ENCODE measurements at places on chromosomes 6 and 20.

- DNase-seq = peak; percentile 84
Measured at GRCh38 chr6:100726666-100727065, 154.5 kb downstream of the ASCC3 start.

GRCh38 chr6:54618572-54618971 lies 228.0 kb upstream of the FAM83B start:
- DNase-seq = peak; percentile 23

GRCh38 chr6:54403096-54403495 lies 94.9 kb downstream of the TINAG start:
- DNase-seq = no peak

GRCh38 chr20:57698116-57698866 lies 11.5 kb downstream of the PMEPA1 start:
- peak; percentile 99 for DNase-seq

DNA sequence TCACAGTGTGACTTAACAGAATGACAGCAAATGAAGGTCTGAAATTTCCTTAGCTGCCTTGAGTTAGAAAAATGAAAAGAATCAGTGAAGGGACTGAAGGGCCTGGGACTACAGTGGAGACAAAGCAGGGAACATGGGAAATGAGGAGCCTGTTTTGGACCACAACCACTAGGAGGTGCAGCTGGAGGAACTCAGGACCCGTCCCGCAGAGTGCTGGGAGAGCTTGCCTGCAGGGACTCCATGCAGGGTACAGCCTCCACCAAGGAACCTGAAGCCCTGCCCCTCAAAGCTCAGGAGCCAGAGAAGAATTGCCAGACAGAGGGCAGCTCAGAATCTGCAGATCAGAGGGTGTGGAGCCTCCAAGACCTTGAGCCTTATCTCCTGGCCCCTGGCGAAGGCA lies 50.7 kb downstream of the LRFN2 start:
- DNase-seq = peak; percentile 2

DNA sequence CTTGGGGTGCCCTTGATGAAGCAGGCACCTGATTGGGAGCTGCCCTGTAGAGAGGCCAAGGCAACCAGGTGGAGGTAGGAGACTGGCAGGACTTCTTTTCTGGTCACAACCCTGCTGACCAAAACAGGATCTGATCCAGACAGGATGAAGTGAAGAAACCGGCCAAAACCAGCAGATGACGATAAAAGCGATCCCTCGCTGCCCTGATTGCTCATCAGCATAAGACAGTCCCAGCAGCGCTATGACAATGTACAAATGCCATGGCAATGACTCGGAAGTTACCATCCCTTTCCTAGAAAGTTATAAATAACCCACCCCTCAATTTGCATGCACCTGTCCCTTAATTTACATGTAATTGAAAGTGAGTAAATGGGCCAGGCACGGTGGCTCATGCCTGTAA lies 88.4 kb upstream of the PDE10A start:
- DNase-seq = no peak

DNA sequence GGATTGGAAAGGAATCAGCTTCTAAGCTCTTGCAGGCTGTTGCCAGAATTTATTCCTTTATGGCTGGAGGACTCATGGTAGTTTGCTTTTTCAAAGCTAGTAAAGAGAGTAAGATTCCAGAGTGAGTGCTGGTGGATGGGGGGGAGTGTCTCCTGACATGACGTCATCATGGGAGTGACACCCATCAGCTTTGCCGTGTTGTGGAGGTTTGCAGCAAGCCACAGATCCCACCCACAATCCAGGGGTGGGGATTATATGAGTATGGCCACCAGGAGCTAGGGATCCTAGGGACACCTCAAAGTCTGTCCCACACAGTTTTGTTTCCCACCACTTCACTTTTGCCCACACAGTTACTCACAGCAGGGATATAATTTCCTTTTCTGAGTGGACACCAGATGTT lies 28.7 kb upstream of the PMEPA1 start:
- DNase-seq = peak; percentile 27

DNA sequence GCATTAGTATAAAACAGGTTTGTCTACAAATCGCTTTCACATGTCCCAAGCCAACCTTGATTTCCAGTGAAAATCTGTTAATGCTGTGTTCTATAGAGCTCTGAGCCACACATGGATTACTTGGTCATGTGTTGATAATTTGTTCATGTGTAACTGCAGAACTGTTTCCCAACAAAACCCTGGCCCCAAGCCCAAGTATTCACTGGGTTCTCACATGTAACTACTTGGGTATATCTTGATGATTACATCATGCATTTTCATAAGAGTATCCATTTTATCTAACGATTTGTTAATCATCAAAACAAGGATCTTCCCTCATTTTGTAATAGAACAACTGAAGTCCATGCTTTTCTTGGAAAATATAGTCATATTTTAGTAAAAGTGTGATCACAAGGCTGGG lies 657.6 kb downstream of the PRKN start:
- DNase-seq = no peak

DNA sequence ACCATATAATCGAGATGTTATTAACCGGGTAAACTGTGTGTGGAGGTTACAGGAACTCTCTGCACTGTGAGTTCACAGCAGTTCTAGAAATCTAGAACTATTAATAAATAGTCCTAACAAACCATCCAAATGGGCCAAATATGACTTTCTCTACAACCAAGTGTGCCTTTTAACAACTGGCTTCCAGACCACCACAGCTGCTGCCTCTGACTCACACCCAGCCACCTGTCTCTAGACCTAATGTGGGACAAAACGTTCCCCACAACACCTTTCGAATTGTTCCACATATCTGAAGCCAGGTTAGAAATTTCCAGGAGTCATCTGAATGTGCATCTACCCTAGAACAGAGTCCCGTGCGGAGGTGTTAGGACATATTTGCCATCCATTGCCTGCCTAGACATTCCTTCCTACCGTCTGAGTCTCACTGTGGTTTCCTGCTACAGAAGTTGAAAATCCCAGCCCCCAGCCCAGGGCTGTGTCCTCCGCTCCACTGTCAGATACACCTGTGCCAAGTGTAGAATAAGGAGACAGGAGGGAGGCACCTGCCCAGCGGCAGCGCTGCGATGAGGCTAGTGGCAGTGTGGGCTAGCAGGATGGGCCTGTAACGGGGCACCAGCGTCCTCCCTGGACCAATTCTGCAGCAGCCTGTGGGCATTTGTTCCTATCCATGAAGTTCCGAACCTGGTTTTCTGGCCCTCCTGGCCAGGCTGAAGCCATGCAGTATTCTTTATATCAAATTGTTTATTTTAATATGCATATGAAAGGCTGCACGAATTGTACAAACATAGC lies 28.5 kb upstream of the MAP3K4 start:
- DNase-seq = no peak

DNA sequence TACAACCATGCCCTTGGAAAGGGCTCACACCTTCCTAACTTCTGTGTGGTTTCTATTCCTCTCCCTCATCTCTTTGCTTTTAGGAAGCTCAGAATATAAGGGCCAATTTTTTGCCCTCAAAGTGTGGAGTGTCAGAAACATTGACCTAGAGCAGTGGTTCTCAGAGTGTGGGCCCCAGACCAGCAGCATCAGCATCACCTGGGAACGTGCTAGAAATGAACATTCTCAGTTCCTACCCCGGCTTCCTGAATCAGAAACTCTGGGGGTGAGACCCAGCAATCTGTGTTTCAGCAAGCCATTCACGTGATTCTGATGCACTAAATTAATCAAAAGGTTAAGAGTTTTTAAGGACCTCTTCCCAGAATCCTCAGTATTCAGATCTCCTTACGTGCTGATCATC lies 47.9 kb upstream of the IL17A start:
- no peak for DNase-seq

GRCh38 chr6:132004668-132005067 lies 53.5 kb upstream of the CCN2 start:
- DNase-seq = no peak

DNA sequence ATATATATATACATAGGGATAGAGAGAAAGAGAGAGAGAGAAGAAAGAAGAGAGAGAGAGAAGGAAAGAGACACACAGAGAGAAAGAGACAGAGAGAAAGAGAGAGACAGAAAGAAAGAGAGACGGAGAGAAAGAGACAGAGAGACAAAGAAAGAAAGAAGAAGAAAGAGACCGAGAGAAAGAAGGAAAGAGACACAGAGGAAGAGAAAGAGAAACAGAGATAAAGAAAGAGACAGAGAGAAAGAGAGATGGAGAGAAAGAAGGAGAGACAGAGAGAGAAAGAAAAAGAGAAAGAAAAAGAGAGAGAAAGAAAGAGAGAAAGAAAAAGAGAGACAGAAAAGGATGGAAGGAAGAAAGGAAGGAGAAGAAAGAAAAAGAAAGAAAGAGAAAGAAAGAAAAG lies 46.9 kb upstream of the TASP1 start:
- DNase-seq = no peak

DNA sequence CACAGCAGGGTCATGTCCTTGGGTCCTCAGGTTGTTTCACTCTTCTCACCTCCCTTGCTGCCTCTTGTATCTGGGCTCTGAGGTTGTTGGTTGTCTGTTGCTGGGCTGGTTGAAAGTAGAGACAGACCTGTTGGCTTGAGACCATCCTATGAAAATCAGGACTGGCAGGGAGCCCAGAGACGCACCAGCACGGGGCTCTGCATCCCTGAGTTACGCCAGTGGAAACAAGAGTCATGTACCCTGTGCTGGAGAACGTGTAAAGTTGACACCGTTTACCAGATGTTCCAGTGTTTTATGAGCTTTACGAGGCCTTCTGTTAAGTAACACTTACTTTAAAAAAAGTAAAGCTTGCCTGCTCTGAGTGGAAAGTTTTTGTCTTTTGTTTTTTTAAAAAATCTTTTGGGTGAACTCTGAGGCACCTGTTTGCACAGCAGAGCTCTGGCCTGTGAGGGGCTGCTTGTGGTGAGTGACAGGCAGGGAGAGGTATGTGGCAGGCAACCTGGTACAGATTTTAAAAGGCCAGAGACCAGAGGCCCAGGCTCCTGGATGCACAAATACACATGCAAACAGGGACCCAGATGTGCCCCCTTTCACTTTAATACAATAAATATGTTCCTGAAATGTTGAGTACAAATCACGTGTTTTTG lies 260.0 kb upstream of the SUPT3H start:
- no peak for DNase-seq

DNA sequence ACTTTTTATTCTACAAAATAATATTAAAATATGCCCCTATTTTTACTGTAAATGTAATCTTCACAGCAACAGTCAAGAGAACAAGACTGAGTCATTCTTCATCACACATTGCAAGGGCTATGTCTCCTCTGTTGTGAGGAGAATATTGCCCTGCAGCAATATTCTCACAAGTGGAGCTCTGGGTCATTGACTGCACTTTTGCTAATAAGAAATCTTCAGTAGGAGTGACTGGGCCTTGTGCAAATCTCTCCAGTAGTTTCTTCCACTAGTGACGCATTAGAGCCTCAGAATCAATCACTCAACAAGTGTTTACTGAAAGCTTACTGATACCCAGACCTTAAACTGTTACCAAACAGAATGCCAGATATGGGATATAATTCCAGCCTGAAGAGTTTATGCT lies 49.1 kb downstream of the LAMA2 start:
- peak; percentile 78 for DNase-seq

GRCh38 chr6:81145506-81145905 lies 607.0 kb downstream of the TENT5A start:
- DNase-seq = peak; percentile 21

- DNase-seq = no peak
Measured at GRCh38 chr20:32418376-32418775, 60.2 kb downstream of the ASXL1 start.

DNA sequence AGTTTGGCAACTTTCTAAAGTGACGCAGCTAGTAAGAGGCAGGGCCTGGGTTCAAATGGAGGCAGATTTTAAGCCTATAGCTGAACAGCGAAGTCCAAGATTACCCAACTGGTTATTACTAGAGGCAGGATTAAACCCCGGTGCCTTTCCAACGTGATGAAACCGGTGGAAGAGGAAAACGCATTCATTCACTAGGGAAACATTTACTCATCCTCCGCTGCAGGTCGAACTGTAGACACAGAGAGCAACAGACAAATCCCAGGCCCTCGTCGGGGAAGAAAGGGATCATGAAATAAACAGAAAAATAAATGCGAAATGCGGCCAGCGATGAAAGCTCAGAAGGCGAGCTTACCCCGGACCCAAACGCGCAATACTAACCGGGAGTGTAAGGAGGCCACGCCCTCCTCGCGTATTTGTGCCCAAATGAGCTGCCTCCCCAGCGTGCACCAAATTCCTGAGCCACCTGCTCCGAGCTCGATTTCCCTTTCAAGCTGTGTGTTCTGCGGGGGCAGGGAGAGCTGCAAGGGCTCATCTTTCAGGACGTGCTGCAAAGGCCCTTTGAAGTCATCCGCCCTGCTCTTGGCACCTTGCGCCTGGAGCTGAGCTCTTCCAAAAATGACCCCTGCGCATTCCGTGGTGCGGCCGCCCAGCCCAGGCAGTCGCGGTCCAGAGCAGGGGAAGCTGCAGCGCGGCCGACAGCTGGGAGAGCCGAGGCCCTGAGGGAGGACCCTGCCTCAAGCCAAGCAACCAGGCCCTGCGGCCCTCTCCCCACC lies 46.9 kb downstream of the PDYN start:
- DNase-seq = peak; percentile 7

GRCh38 chr6:36924131-36924530 lies 30.4 kb upstream of the PI16 start:
- peak; percentile 44 for DNase-seq

- DNase-seq = peak; percentile 66
Measured at GRCh38 chr6:159941286-159942113, 27.4 kb upstream of the IGF2R start.

Data from EH (cell line).